Kidney tubule cell (primary cell): ENCODE measurements at places on chromosomes 2 and 18.

GRCh38 chr2:108946442-108946841 is 42.6 kb downstream of the EDAR start:
- DNase-seq: peak; percentile 34

GRCh38 chr2:201126308-201127151 is 10.6 kb downstream of the CFLAR start:
- no peak for DNase-seq

DNA sequence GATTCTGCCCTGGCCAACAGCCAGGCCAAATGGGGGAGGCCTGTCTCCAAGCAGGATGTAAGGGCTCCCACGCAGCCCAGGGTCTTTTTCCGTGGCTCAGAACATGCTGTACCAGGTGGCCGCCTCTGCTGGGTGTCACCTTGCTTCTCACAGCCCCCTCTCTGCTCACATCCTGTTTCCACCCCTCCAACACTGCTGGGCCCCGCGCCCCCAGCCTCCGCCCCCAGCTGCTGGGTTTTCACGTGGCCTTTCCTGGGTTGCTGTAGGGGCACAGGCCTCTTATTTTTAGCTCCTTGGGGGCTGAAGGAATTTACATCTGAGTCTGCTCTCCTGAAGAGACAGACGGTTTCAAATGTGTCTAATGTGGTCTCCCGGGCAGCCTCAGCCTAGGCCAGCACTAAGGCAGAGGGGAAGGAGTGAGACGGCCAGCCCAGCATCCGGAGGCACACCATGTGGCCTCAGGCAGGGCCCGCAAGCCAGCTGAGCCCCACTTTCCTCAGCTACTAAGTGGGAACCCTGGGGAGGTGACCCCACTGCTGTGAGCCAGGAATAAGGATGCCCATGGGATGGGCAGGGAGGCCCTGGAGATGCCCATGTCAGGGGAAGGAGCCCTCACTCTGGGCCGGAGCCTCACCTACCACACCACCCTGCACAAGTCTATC is 18.7 kb upstream of the DUSP2 start:
- no peak for DNase-seq

- no peak for DNase-seq
Observed at GRCh38 chr2:120438301-120439066, 92.5 kb downstream of the INHBB start.

DNA sequence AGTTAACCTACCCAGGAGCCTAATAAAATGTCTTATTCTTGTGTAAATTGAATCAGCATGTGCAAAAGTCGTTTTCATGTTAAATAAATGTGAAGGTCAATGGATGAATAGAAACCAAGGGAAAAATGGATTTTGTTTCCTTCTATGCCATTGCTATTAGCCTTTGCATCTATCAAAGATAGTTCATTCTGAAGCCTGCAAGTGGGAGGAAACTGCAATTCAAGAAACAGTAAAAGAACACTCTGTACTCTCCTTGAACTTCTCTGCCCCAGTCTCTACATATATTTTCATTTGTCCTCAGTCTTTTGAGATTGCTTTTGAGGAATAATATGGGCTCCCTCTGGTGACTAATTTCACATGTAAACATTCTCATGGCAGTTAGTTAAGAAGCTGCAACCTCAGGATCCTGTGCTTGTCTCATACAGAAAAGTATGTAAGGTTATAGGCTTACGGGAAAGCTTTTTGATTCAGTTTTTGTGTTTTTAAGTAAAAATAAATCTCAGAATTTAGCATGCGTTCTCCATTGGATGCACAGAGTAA is 1590.0 kb upstream of the LRRTM1 start:
- DNase-seq: peak; percentile 51

DNA sequence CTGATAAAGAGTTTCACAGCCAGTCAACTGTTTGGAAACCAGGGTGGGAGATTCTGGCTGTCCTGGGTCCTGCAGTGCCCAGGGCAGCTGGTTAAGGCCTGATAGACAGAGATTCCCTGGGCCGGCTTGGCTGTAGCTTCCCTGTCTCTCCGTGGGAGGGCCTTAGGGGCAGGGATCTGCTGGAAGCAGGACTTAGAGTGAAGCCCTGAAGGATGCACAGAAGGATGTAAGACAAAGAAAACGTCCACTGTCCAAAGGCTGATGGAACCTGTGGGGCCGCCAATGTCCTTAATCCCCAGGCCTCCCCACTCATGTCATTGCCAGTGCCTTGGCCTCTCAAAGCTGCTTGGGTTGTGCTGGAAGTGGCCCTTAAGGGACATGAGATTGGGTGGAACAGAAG is 33.0 kb downstream of the MROH2A start:
- no peak for DNase-seq

DNA sequence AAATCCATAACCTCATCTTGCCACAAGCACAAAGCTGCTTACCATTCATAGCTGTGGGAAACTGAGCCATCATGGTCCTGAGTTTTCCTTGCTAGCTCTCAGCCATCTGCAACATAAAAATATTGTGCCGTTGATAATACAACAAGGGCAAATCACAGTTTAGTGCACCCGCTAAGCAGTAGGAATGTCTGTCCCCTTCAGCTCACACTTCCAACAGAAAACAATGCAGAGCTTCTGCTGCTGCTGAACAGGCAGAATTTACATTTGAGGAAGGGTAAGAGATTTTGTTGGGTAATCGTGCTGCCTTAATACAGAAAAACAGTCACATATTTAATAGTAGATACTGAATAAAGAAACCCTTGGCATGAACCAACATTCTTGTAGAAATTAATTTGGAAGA is 32.3 kb downstream of the ITSN2 start:
- no peak for DNase-seq

DNA sequence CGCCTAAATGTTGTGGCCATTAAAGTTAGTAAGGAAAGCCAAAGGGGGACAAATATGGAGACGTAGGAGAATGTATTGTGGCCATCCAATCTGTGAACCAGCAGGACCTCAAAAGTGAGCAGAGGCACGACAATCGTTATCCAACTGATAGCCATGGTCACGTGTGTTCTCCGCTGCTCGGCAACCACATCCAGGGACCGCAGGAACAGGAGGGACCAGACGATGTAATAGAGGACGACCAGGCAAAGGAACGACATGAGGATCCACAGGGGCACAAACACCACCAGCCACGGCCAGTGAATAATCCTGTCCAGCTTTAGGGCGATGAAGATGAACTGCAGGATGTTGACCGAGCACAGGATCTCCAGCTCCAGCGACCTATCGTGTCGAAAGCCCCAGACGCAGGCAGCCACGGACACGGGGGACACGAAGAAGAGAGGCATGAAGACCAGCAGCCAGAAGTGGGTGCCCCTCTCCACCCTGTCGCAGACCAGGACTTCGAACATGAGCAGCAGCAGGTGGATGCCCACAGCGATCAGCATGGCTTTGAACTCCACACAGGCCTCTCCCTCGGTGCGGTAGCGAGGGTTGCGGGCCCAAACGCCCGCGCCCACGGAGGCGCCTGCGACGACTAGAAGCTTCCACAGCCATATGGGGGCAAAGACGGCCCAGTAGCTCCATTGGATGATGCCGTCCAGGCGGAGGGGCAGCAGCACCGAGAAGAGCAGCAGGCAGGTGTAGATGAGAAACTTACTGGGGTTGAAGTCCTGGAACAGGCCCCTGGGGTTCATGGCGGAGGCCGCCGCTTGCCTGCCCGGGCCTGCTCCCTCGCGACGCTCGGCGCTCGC is 790 bp downstream of the TMEM185B start:
- DNase-seq: no peak

DNA sequence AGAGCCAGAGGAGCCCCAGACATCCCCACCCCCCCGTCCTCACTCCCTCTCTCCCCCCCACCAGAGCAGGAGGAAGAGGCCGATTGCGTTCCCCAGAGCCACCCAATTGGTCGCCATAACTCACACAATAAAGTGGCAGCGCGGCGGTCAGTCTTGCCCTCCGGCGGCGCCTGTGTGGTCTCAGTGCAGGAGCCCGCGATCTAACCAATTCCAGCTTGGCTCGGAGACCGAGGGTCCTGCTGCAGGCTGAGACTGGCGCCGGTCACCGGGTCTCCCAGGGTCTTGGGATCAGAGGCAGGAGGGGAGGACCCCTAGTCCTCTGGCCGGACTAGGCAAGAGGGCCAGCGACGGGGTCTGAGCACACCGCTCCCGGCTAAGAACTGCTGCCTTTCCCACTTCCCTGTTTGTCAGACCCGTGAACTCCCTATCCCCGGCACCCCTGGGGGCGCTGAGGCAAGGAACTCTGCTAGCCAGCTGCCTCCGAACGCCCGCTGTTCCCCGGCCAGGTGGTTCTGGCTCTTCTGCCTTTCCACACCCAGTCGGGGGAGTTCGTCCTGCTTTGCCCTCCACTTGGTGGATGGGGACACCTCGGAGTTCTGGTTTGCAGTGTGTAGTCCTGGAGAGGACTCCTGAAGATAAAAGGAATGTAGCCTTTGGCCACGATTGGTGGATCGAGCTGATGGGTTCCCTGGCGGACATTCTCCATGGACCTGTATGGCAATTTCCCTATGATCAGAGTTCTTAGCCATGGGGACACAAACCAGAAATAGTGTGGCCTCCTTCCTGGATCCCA is 1.0 kb upstream of the HOXD12 start:
- DNase-seq: no peak

DNA sequence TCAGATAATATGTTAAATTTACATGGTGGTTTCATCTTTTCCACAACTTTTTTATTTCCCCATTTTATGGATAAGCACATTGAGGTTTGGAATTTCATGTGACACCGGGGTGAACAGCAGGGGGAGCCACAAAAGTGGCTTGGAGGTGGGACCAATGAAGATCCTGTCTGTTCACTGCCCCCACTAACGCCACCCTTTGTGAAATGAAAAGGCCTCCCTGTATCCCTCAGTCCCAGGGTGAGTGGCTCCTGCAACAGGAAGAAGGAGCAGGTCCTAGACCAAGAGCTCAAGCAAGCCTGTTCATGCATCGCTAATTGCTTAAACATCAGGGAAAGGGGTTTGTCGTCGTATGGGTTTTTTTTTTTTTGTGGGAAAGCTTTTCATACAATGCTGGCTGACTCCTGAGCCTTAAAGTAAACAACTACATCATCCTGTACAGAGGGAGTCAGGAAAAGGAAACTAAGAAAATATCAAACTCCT is 267.8 kb upstream of the EPAS1 start:
- DNase-seq: peak; percentile 79

- DNase-seq: no peak
Observed at GRCh38 chr18:3597409-3598357, 147.7 kb downstream of the TGIF1 start.

DNA sequence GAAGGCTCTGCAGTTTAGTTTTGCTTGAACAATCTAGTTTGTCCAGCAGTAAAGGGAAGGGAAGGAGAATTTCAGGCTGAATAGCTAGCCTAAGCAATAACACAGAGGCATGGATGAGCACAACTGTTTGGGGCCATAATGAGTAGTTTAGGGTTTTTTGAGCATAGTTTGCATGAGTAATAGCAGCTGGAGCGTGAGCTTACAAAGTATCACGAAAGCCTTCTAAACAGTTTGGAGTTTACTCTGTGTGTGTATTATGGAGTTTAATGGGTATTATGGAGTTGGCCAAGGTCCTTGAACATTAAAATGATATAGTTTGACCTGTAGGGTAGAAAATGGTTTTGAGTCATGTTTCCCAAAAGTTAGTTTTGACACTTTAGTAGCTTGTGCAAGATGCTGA is 782.3 kb downstream of the ERBB4 start:
- no peak for DNase-seq

DNA sequence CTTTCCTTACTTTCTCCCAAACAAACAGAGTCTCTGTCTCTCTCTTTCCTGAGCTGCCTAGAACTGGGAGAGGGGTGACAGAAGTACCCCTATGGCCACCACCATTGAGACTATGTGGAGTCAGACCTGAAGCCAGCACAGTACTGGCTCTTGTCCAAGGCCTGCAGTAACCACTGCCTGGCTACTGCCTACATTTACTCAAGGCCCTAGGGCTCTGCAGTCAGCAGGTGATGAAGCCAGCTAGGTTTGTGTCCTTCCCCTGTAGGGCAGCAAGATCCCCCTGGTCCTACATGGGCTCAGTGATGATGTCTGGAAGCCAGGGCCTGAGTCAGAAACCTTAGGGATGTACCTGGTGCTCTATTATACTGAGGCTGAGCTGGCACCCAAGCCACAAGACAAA is 12.2 kb downstream of the MYO3B start:
- DNase-seq: no peak

GRCh38 chr2:14223576-14223975 is 408.9 kb upstream of the LRATD1 start:
- DNase-seq: no peak

GRCh38 chr18:62106271-62106670 is 80.6 kb downstream of the PIGN start:
- DNase-seq: no peak

GRCh38 chr2:204479557-204479956 is 65.7 kb upstream of the PARD3B start:
- peak; percentile 85 for DNase-seq

- no peak for DNase-seq
Observed at GRCh38 chr2:85447222-85447585, 28.7 kb downstream of the SH2D6 start.

GRCh38 chr18:49561289-49562193 is at the start of gene LIPG:
LIPG (plus strand) TSS chr18:49562057; CDS start chr18:49562309, 252 bp downstream.
- DNase-seq: peak; percentile 95

- DNase-seq: peak; percentile 75
Observed at GRCh38 chr2:46487667-46488335, 8.4 kb downstream of the TMEM247 start.

DNA sequence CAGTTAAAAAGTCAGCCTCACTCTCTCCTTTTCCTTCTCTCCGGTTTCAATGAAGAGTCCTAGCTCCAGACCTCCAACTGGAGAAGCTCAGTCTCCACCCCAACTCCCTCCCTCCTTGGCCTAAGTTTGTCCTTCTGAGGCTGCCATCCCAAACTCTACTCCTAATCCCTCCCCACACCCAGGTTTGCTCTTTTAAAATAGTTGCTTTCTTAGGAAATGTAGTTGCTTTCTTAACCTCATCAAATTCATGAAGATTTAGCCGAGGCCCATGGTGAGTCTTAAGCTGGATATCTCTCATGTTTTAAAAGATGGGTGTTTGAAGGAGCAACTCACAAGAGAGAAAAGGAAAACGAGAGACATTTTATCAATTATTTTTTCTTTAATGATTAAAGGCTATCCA is 937 bp upstream of the LANCL1 start:
- DNase-seq: peak; percentile 36

GRCh38 chr2:104050656-104051242 is 803.2 kb upstream of the POU3F3 start:
- no peak for DNase-seq

GRCh38 chr2:183255411-183255810 is 131.2 kb downstream of the NUP35 start:
- no peak for DNase-seq

DNA sequence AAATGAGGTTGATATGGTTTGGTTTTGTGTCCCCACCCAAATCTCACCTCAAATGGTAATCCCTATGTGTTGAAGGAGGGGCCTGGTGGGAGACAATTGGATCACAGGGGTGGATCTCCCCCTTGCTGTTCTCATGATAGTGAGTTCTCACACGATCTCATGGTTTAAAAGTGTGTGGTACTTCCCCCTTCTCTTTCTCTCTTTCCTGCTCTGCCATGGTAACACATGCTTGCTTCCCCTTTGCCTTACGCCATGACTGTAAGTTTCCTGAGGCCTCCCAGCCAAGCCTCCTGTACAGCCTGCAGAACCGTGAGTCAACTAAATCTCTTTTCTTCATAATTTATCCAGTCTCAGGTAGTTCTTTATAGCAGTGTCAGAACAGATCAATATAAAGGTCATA is 24.7 kb upstream of the FAM124B start:
- no peak for DNase-seq
